ENCODE measurements at places on chromosomes 1 and 21.

GRCh38 chr1:54297596-54298283 is 97.8 kb downstream of the MRPL37 start:
- DNase-seq: no peak

DNA sequence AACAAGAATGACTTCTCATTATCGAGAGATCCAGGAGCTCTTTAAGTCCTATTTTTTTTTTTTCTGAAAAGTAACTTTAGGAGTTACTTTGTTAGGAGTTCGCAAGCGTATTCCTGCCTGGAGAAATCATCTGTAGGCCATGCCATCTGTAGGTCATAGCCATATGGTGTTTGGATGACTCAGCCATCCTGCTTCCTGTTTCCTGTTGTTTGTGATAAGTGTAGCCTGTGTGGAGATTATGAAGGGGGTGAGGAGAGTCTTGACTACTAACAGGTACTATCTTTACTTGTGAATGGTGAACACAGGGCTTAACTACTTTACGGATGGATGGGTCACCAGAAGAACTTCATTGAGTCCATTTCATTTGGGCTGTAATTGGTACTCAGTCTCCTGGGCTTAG is 327.2 kb downstream of the PTPRU start:
- DNase-seq: no peak

- no peak for DNase-seq
Observed at GRCh38 chr1:90507173-90507572, 209.9 kb downstream of the BARHL2 start.

DNA sequence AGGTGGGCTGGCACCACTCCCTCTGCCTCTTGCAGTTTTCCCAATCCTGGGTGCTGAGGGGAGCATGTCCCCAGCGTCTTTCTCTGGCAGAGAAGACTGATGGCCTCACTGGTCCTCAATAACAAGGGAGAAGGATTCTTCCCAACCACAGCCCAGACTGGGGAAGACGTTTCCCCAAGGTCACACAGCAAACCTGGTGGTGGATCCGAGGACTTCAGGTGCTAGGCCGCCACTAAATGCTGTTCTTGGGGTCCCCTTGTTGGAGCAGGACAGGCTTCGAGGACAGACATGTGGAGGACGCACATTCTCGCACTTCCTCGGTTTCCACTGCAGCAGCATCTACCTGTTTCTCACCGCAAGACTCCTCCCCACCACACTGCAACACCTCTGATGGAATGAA is 30.9 kb upstream of the PAX7 start:
- no peak for DNase-seq

GRCh38 chr1:19563324-19564097 is 78.2 kb upstream of the CAPZB start:
- no peak for DNase-seq

DNA sequence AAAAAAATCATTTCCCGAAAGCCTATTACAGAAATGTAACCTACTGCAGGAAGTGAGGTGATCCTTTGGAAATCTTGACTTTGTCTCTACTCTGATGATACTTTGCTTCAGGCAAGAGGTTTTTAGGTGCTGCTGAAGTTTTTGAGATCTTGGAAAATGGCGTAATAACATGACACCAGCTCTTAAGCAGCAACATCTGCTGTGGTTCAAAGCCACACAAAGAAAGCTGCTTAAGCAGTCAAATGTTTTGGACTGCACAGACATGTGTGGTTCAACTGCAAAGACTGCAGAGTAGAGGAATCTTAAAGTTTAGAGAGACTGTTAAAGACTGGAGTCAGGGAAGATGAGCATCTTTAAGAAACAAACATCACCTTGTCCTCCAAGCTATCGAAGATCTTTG is 139.0 kb downstream of the RASAL2 start:
- no peak for DNase-seq

All from stimulated activated naive CD8-positive, alpha-beta T cell treated with anti-CD3 and anti-CD28 coated beads, Interleukin-15, amount 100 ng/mL, for 72 hours (primary cell).